ENCODE measurements at places on chromosomes 12 and 14. TPM values are rescaled to one million over a fixed set of nuclear protein-coding genes. Genes with fewer than 3 reads are reported as not detected.

SSPN gene
- total RNA-seq = 49.8 TPM

EVL gene
- 41.8 TPM for total RNA-seq

DNA sequence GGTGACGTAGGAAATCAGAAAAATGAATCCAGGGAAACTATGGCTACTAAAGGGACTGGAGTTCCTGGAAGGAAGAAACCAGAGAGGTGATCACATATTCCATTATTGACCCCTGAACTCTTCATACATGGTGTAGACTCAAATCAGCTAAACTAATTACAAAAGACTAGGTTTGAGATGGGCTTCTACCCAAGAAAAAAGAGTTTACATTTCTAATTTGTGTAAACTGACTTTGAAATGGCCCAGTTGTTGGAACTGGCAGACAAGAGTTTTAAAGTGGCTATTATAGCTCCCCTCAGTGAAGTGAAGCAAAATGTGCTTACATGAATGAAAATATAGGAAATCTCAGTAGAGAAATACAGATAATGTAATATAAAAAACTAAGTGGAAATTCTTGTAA, 1619.4 kb upstream of the SEL1L start:
- no peak for DNase-seq

GRCh38 chr12:131211340-131211938, 257.7 kb downstream of the ADGRD1 start:
- peak; percentile 57 for DNase-seq

DNA sequence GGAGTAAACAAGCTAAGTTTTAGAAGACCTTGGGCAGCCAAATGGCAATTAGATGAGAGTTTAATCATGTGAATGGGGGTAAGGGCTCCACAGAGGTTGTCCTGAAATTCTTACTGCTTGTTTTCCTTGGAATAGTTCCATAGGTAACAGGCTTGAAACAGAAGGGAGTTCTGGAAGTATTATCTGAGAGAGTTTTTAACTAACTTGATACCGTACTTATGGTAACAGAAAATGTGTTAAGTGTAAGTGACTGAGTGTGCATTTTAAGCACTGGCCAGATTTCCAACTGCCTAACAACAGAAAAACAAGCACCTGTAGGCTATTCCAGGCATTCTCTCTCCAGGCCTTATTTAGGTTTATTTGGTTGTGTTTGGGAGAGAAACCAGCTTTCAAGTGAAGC, 414.6 kb upstream of the PDE3A start:
- DNase-seq = no peak

DNA sequence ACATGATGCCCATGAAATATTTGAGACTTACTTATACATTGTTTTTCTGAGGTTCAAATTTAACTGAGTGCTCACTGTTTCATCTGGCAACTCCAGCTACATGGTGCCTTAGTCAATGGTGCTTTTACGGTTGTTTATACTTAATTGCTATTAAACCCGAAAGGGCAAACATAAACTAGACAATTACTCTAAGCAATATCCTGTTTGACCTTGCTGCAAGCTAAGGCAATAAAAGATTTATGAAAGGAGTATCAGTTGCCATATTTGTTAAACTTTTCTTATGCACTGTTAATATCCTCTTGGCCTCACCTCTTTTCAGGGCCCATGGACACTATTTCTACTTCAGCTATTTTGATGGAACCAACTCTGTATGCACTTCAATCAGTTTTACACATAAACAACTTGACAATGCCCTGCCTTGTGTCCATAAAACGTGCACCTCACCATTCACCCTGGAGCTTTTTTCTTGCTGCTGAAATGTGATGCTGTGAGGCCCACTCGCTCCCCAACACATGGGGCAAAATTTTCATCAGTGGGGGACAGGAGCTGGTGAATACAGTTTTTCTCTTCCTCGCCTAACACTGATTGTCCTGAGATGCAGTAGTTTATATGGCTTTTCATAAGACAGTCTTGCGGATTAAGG, 64.1 kb upstream of the HIF1A start:
- DNase-seq = no peak

DNA sequence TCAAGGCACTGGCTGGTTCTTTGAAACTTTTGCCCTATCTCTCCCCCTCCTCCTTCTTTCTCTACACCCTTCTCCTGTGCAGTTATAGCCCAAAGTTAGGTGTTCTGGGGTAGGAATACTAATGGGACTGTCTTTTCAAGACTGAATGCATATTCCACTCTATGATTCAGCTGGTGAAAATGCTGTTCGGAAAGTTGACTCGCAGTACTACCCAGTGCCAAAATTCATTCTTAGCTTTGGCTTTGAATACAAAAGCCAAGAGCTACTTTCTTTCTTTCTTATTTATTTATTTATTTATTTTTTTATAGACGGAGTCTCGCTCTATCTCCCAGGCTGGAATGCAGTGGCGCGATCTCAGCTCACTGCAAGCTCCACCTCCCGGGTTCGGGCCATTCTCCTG, 249.2 kb downstream of the ETNK1 start:
- DNase-seq = no peak
